ENCODE measurements at places on chromosomes 12 and 14. TPM values are rescaled to one million over a fixed set of nuclear protein-coding genes. Genes with fewer than 3 reads are reported as not detected.
A peak's percentile ranks its signal among the peaks of the same experiment; 100 is the strongest.

Gene PSMA3
- total RNA-seq: 340 TPM

Gene AQP6
- not detected for total RNA-seq

Gene TMEM30B
- 5.6 TPM for total RNA-seq

Gene RASAL1
- 0.41 TPM for total RNA-seq

Gene CRIP2
- total RNA-seq: 1.7 TPM

Gene PTGDR
- 0.80 TPM for total RNA-seq

Gene SELPLG
- total RNA-seq: 217 TPM

- no peaks in the 10 kb centered on the region for H3K36me3 ChIP-seq
- H3K27me3 ChIP-seq: no peaks in the 10 kb centered on the region
- no peak for DNase-seq
- H3K4me1 ChIP-seq: no peaks in the 10 kb centered on the region
Measured at GRCh38 chr12:60255044-60255443, 659.2 kb downstream of the SLC16A7 start.

DNA sequence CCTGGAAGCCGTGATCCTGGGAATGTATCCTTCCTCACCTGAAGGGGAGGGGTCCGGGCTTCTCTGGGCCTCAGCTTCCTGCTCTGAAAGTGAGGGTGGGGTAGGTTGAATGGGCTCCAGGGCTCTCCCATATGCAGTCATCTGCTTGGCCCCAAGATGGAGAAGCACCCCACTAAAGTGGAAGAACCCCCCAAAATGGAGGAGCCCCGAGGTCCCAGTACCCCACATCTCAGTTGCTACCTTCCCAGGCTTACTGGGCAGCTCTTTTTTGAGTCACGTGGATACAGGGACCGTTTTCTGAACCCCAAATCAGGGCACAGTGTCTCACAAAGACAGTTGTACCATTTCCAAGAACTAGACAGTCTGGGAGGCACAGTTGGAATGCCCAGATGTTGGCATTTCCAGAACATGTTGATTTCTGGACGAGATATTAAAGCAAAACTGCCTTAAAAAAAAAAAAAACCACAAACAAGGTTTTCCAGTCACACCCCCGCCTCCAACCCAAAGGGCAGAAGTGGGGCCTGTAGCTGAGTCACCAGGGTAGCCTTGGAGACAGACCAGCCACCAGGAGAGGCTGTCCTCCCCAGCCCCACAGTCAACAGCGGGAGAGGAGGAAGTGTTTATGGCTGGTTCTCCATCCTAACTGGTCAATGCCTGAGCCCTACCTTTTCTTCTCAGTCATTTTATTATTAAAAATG lies 12.1 kb downstream of the VASH1 start:
- no peak for DNase-seq
- H3K4me1 ChIP-seq: peaks cover 9% of the 10 kb centered on the region
- no peak overlapping the region for H3K27ac ChIP-seq
- no peaks in the 10 kb centered on the region for H3K27me3 ChIP-seq

- H3K4me3 ChIP-seq: no peak overlapping the region
- H3K36me3 ChIP-seq: no peaks in the 10 kb centered on the region
- H3K27me3 ChIP-seq: no peaks in the 10 kb centered on the region
Measured at GRCh38 chr12:75478116-75478794, 2.3 kb upstream of the GLIPR1 start.

GRCh38 chr14:95023115-95023514 lies 134.2 kb downstream of the DICER1 start:
- no peak overlapping the region for H3K27ac ChIP-seq
- no peak overlapping the region for H3K4me3 ChIP-seq
- no peaks in the 10 kb centered on the region for H3K4me1 ChIP-seq
- H3K27me3 ChIP-seq: peaks cover 3% of the 10 kb centered on the region
- H3K36me3 ChIP-seq: no peaks in the 10 kb centered on the region
- no peak for DNase-seq

DNA sequence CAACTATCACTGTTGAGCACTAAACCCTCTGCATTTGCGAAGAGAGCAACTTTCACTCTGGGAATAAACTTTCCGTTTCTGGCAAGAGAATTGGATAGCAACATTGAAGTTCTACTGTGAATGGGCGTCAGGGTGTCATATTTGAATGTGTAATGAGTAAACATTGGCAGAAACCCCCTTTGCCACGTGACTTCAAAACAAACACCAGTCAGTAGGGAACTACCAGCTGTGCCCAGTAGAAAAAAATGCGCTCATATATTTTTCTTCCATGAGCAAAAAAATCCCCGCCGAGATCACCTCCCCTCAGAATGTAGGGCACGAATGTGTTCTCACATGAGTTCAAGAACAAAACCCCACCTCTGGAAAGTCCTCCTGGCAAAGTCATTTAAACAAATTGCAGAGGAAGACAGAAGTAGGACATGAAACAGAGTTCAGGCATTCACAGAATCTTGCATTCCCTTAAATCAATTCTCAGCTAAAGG lies 80.6 kb downstream of the BTG1 start:
- H3K27ac ChIP-seq: no peak overlapping the region
- peaks cover 30% of the 10 kb centered on the region for H3K4me1 ChIP-seq
- H3K27me3 ChIP-seq: no peaks in the 10 kb centered on the region
- H3K36me3 ChIP-seq: no peaks in the 10 kb centered on the region
- no peak for DNase-seq

DNA sequence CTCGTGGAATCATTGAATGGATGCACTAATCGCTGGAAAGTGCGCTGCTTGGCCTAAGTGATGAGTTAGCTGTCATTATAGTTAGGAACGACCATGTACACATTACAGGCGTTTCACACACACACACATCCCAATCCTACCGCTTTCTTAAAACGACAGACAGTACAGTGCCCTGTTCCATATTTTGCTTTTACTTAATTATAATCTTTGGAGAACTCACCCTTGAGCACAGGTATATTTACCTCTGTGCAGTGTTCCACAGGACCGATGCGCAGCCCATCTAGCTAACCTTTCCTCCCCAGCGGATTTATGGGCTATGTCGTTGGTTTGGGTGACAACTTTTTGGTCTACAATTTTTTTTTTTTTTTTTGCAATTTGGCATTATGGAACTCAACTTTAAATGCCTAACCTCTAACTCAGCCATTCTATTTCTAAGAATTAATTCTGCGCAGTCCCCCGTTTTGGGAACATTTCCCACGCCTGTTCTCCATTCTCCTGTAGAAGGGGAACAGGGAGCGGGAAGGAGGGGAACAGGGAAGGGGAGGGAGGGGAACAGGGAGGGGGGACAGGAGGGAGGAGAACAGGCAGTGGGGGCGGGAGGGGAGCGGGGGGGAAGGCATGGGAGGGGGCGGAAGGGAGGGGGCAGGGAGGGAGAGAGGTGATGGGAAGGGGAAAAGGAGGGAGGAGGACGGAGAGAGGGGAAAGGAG lies 663 bp upstream of the ULK1 start:
- DNase-seq: no peak
- peak overlapping the region; percentile 23 for H3K27ac ChIP-seq
- H3K4me1 ChIP-seq: peaks cover 12% of the 10 kb centered on the region
- H3K27me3 ChIP-seq: no peaks in the 10 kb centered on the region

- no peaks in the 10 kb centered on the region for H3K27me3 ChIP-seq
- no peak overlapping the region for H3K27ac ChIP-seq
- no peak for DNase-seq
- no peak overlapping the region for H3K4me3 ChIP-seq
- H3K36me3 ChIP-seq: no peaks in the 10 kb centered on the region
- H3K4me1 ChIP-seq: no peaks in the 10 kb centered on the region
Measured at GRCh38 chr14:78975734-78976133, 805.6 kb downstream of the NRXN3 start.

DNA sequence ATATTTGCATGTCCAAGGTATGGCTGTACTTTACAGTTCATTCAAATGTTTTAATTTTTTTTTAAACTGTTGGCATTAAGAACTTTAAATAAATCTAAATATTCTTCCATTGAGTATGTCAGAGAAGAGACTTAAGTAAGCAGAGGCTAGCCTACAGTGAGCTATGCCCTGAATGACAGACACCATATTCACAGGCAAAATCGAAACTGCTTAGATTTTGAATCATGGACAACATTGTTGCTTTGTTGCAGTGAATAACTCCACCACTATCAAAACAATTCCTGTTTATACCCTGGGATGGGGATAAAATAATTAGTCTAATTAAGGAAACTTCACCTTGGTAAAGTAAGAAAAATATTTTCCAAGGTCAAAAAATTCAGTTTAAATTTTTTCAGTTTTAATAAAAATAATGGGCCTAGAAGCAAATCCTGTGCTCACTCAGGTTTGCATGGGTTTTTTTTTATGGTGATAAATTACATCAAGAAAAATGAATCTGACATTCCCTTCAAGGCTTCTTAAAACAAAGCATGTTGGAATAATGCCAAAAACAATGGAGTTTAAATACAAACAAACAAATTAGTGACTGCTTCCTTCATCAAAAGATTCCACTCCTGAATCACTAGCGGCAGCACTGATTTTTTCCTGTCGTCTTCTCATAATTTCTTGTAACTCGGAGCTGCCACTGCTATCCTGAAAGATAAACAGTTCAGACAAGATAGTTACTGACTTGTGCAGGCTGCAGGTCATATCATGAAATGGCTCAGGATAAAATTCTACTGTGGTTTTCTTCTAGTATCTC lies 168.2 kb downstream of the EPS8 start:
- H3K4me3 ChIP-seq: no peak overlapping the region
- H3K4me1 ChIP-seq: no peaks in the 10 kb centered on the region
- no peak for DNase-seq
- no peak overlapping the region for H3K27ac ChIP-seq
- no peaks in the 10 kb centered on the region for H3K27me3 ChIP-seq

GRCh38 chr14:23538050-23538718 lies 13.4 kb downstream of the ZFHX2 start:
- no peak overlapping the region for H3K4me3 ChIP-seq
- H3K4me1 ChIP-seq: no peaks in the 10 kb centered on the region
- H3K27me3 ChIP-seq: no peaks in the 10 kb centered on the region
- no peak overlapping the region for H3K27ac ChIP-seq
- DNase-seq: no peak

DNA sequence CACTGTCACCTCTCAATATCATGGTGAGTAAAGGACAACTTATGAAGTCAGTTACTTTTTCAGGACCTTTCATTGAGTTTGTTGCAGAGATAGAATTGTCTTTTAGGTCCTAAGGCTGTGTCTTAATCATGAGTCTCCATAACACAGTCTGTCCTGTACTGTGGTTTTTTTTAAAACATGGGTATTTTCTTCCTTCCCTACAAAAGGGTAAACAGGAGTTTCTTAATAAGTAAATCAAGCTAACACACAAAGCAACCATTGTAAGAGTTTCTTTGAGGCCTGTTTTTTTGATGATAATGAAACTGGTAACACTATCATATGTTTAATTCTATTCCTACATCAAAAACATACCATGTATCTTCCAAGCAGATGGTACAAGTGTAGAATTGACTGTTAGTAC lies 101.4 kb downstream of the PLEKHA5 start:
- no peak overlapping the region for H3K27ac ChIP-seq
- no peak for DNase-seq
- no peak overlapping the region for H3K4me3 ChIP-seq
- H3K36me3 ChIP-seq: no peaks in the 10 kb centered on the region

DNA sequence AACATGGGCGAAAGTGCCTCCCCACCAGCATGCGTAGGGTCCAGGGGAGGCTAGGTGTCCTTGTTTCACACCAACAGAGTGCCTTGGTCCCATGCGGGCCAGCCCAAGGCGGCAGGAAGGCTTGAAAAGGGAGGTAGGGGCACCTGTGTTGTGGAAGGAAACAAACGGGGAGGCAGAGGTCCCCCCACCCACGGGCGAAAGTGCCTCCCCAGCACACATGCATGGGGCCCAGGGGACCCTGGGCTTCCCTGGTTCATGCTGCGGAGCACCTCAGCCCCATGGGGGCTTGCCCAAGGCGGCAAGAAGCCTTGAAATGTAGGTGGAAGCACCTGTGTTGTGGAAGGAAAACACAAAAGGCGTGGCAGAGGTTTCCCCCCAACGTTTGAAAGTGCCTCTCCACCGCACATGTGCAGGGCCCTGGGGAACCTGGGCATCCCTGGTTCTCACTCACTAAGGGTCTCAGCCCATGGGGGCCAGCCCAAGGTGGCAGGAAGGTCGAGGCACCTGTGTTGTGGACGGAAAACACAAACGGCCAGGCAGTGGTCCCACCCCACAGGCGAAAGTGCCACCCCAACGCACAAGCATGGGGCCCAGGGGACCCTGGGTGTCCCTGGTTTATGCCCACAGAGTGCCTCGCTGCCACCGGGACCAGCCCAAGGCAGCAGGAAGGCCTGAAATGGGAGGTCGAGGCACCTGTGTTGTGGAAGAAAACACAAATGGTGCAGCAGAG lies 374.7 kb downstream of the ALG10 start:
- no peaks in the 10 kb centered on the region for H3K27me3 ChIP-seq
- H3K4me3 ChIP-seq: no peak overlapping the region
- H3K4me1 ChIP-seq: no peaks in the 10 kb centered on the region
- no peaks in the 10 kb centered on the region for H3K36me3 ChIP-seq

DNA sequence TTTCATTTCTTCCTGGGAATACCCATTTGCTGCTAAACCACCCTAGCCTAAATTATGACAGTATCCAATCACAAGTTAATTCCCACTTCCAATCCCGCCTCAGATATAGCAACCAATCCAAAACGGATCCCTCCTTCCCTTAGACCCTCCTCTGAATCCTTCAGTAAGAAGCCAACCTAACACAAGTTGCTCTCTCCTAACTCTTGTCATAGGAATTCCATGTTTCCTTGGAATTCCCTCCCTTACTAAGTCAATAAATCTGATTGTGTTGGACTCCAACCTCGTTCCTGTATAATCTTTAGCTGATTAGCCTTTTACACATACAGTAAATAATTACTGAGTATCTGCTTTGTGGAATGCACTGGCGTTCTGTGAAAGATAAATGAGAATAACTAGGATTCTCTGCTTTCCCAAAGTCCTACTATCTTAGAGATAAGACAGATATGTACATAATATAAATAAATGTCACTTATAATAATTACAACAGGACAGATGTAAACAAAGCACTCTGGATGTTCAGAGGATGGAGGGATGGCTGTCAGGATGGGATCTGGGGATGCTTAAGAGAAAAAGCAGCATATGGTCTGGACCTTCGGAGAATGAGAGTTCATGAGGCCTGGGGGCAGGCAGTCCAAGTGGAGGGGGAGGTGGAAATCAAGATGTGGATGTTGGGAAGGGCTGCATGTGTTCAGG lies 185.8 kb upstream of the SOX5 start:
- no peaks in the 10 kb centered on the region for H3K4me1 ChIP-seq
- H3K4me3 ChIP-seq: no peak overlapping the region
- DNase-seq: no peak
- no peak overlapping the region for H3K27ac ChIP-seq

DNA sequence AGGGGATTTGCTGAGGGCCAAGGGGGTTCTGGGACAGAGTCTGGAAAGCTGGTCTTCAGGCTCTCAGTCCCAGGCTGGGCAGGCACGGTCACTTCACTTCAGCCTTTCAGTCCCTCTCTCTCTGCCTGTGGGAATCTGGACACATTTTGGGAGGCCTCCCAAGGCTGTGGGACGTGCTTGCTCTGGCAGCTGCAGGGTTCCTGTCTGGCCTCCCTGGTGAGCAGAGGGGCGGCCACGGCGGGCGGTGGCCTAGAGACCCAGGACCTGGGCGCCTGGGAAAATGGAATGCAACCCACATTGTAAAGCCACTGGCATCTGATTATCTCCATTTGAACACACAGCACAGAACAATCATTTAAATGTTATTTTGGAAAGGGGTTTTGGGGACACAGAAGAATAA lies 10.1 kb upstream of the ALDH2 start:
- H3K36me3 ChIP-seq: no peaks in the 10 kb centered on the region
- DNase-seq: no peak
- no peak overlapping the region for H3K27ac ChIP-seq
- no peaks in the 10 kb centered on the region for H3K27me3 ChIP-seq
